Stimulated activated CD8-positive, alpha-beta memory T cell treated with anti-CD3 and anti-CD28 coated beads, Interleukin-2, amount 100 ng/mL, for 48 hours (primary cell): ENCODE measurements at places on chromosomes 1 and 21.

DNA sequence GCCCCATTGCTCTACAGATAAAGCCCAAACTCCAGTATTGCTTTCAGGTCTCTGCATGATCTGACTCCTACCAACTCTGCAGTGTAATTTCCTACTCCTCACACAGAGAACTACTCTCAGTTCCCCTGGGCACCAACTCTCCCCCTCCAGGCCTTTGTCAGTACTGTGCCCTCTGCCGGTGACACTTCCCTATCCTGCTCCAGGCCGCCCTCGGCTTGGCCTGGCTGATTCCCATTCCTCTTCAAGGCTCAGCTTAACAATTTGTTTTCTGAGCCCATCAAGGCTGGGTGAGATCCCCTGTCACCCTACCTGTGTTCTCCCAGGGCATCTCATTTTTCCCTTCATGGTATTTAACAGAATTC is 2.6 kb downstream of the SLAMF8 start:
- DNase-seq, result no peak

DNA sequence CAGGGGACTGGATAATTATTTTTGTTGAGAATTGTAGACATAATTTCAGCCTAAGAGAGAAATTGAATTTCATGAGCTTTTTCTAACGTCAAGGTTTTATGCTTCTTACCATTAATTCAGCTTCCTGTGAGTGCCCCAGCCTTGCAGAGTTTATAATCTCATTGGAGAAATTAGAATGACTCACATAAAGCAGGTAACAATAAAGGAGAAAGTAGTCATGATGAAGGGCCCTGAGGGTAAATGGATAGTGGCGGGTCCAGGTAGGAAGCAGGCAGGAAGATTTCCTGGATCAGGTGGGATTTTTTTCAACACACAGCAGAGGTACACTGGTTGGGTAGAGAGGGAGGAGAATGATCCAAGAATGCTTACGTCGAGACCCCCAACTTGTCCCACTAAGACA is 311.4 kb downstream of the BARHL2 start:
- DNase-seq, result no peak

DNA sequence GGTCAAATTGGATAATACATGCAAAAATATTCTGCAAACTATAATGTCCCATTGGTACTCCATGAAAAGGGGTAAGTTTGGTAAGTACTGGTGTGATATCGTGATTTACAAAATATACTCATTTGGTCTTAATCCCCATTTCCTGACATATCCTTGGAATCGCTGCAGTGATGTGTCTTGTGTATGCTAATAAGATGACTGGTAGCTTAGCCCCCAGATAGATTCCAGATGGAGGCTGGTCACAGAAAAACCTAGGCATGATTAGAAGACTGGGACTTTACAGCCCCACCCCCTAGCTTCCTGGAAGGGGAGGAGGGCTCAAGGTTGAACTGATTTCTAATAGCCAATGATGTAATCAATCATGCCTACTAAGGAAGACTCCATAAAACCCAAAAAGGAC is 3.0 kb downstream of the VAMP4 start:
- DNase-seq, result no peak

DNA sequence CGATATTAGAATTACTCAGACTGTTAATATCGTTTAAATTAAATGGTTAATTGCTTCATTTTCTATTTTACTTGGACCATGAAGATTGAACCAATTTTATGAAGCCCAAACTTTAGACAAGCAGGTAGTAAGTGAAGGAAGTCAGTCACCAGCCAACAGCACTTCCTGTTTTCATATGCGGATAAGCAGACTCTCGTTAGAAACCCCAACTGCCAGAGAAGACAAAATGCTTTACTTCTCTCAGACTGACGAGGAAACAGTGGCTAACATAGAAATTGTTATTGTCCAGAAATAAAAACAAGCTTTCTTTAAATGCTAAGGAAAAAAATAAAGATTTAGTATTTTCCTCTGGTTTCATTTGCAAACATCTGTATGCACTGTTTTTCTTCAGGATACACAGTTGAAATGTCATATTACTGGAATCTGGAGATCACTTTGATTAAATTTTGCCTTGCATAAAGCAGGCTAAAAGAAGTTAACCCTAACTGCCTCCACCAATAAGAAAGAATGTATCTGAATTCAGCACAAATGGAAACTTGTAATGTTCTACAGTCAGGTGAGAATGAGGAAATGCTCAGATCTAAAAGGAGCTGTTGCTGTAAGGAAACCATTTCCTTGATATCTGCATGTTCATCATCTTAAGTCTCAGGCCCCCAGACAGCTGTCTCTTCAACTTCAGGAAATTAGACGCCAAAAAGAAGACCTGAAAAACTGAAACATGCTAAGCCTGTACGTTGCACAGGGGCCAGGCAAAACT is 129.8 kb upstream of the SAMSN1 start:
- no peak for DNase-seq
